ENCODE measurements at places on chromosomes 16 and 17.
A peak's percentile ranks its signal among the peaks of the same experiment; 100 is the strongest.

- DNase-seq: no peak
Observed at GRCh38 chr17:35900280-35900679, 20.1 kb upstream of the CCL5 start.

DNA sequence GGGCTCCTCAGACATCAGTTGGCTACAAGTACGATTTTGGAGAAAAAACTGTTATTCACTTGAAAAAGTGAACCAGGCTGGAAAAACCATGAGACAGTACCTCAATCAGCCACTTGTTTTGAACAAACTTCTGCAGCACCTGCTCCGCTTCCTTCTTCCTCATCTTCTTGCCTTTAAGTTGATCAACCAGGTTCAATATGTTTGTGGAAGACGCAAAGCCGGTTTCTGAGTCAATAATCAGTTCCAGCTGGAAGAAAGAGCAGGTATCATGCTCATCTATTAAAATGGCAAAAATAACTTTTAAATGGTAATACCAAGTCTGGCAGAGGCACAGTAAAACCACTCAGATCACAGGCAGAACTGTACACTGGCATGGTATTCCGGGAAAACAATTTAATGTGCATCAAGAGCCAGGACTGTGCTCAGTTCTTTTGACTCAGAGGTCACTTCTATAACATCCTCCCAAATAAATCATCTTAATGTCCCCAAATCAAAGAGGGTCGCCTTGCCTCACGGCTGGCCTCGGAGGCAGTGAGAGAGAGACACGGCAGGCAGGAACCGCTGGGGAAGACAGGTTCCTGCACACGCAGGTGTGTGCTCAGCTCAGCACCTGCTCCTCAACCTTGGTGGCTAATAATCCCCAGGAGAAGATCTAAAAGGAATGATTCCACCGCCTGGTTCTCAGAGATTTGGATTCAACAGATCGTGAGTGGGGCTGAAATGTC lies 29.7 kb downstream of the KDM8 start:
- DNase-seq: no peak

GRCh38 chr17:44272954-44273353 lies 5.0 kb upstream of the SLC4A1 start:
- no peak for DNase-seq

- DNase-seq: no peak
Observed at GRCh38 chr16:85259115-85259831, 147.0 kb upstream of the CIBAR2 start.

GRCh38 chr17:29347831-29348629 lies 42.1 kb upstream of the TAOK1 start:
- peak; percentile 12 for DNase-seq

DNA sequence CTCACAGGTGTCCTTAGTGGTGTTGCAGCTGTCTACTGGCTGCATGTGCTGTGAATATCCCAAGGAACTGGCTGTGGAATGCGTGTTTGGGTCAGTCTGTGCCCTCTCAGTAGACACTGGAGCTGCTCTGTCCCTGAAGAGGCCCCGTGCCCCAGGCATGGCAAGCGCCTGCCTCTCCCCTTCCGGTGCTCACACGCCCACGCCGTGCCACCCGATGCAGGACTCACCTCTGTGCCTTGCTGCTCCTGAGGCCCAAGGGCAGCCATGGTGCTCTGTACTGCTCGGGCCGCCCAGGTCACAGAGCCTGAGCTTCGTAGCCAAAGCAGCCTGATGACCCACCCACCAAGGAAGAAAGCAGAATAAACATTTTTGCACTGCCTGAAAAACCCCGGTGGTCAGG lies 10.0 kb downstream of the RGS11 start:
- no peak for DNase-seq

DNA sequence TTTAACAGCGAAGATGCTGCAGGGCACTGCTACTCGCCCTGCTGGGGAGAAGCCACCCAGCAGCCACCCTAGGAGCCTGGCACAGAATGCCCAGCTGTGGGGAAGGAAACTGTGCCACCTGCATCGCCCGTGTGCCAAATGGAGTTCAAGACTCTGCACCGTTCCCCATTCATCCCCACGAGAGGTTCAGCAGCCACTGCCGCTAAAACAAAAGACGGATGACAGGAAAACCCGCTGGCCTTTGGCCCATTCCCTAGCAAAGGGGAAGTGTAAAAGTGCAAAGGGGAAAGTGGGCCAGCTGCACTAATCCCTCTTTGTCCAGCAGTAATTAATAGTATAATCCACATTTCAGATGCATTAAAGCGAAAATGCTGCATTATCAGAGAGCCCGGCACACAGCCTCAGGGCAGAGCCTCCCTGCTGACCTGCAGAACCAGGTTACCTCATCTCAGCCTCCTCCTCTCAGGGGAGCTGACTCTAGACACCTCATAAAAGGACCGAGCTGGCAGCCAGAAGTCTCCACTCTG lies 37.7 kb downstream of the ZFHX3 start:
- DNase-seq: no peak

GRCh38 chr16:87153326-87153725 lies 163.9 kb downstream of the C16orf95 start:
- no peak for DNase-seq

DNA sequence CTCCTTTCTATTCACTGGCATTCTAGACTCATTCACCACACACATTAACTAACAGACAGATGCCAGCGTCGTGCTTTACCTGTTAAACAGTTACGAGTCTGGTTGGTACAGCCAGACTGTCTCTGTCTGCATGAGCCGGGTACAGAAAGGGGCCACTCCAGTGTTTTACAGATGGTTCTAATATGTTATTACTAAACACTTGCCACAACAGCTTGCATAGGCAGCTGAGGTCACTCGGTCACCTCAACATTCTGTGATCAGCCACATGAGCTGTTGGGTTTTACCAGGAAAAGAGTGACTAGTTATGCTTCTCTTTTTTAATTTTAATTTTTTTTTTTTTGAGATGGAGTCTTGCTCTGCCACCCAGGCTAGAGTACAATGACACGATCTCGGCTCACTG lies 25.2 kb downstream of the CD300A start:
- DNase-seq: no peak

GRCh38 chr16:29688172-29688571 lies 9.2 kb downstream of the QPRT start:
- DNase-seq: peak; percentile 14

GRCh38 chr17:2239882-2240430 lies 63.6 kb downstream of the SMG6 start:
- no peak for DNase-seq

- DNase-seq: no peak
Observed at GRCh38 chr17:47714773-47715396, 18.2 kb upstream of the TBX21 start.

DNA sequence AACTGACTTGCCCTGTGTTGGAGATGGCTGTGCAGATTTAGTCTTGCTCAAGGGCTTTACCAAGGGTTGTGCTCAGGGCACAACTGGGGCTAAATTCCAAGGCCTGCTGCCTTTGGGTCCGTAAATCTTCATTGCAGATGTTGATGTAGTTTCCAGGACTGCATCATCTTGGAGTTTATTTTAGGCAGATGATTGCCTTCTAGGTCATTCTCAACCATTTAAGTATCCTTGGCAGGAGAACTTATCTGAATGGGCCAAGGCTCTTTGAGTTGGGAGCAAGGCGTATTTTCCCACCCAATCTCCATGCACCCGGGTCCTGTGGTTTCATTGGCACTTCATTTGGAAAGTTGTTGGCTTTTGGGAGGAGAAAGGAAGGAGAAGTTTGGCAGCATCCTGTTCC lies 200.3 kb downstream of the MSI2 start:
- no peak for DNase-seq

- peak; percentile 21 for DNase-seq
Observed at GRCh38 chr16:10558746-10559641, 21.4 kb downstream of the EMP2 start.

GRCh38 chr16:78179666-78180065 lies 80.2 kb downstream of the WWOX start:
- no peak for DNase-seq

- no peak for DNase-seq
Observed at GRCh38 chr16:4091240-4092012, 24.8 kb downstream of the ADCY9 start.

- no peak for DNase-seq
Observed at GRCh38 chr16:86594721-86595120, 16.4 kb downstream of the FOXL1 start.

DNA sequence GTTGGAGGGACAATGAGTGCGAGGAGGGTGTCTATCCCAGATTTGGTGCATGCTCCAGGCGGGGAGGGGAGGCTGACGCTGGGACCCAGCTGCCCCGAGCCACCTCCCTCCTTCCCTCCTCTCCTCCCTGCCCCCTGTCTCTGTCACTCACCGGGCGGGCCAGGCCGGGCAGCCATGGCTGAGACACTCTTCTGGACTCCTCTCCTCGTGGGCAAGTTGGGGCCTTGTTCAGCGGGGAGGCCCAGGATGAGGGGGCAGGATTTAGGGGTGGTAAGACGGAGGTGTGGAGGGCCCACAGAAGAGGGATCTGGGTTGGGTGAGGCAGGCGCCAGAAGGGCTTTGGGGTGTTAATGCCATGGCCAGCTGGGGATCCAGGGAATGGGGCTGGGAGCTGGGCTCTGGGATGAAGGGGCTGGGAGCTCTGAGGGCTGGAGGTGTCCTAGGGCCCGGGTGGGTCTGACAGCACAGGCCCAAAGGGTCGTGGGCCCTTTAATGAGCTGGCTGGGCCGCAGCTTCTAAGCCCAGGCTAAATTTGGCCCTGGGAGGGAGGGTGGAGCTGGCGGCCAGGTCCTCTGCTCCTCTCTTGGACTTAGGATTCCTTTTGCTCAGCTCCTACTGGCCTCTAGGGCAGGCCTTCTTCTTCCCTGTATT lies at the start of gene SGCA:
Gene SGCA, plus strand, starts transcription at position 139 of the 651 bp plus-strand sequence. Its CDS starts 36 bp downstream, at position 175.
- DNase-seq: no peak

GRCh38 chr17:2137342-2138098 lies 82.6 kb downstream of the HIC1 start:
- peak; percentile 86 for DNase-seq

- no peak for DNase-seq
Observed at GRCh38 chr17:49766918-49767530, 3.1 kb upstream of the FAM117A start.

GRCh38 chr17:29760279-29761039 lies 137.7 kb upstream of the CORO6 start:
- peak; percentile 22 for DNase-seq

DNA sequence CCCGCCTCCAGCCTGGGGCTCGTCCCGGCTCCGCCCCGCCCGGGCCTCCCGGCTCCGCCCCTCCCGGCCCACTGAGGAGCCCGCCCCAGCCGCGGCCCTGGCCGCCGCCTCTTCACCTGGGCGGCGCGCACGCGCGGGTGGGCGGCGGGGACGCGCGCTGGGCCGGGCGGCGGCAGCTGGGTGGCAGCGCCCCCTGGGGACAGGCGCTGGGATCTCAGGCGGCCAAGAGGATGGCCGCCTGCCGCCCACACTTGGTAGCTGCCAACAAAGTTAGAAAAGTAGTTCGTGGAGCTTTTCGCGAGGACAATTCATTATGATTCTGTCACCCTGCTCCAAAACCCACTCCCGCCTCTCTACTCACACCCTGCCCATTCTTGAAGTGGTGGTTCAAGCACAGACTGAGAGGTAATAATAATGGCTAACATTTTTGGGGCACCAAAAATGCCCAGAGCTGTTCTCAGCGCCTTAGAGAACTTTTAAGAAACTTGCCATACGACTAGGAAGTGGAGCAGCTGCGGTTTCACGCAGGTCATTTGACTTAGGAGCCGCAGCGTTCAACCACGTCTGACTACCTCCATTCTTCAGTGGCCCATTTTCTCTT lies 340 bp upstream of the MYO1D start:
- peak; percentile 86 for DNase-seq

GRCh38 chr17:49955157-49955556 lies 13.8 kb upstream of the DLX4 start:
- no peak for DNase-seq

DNA sequence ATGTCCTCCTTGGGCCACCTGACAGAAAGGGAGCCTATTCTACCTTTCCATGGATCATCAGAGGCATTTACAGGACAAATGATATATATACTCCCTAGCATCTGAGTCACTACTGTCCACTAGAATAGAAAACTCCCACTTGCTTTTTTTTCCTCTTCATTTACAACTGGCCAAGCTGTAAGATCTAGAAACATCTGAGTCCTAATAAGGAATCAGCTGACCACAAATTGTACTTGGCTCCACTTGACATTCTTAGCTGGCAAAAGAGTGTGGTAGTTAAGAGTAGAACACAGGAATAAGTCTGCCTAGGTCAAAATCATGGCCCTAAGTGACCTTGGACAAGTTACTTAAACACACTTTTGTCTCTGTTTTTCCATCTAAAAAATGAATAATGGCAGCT lies 5.2 kb downstream of the RUSF1 start:
- DNase-seq: no peak

GRCh38 chr16:69613378-69614154 lies 47.8 kb downstream of the NFAT5 start:
- DNase-seq: no peak

GRCh38 chr16:85986931-85987749 lies 88.2 kb downstream of the IRF8 start:
- DNase-seq: peak; percentile 12

DNA sequence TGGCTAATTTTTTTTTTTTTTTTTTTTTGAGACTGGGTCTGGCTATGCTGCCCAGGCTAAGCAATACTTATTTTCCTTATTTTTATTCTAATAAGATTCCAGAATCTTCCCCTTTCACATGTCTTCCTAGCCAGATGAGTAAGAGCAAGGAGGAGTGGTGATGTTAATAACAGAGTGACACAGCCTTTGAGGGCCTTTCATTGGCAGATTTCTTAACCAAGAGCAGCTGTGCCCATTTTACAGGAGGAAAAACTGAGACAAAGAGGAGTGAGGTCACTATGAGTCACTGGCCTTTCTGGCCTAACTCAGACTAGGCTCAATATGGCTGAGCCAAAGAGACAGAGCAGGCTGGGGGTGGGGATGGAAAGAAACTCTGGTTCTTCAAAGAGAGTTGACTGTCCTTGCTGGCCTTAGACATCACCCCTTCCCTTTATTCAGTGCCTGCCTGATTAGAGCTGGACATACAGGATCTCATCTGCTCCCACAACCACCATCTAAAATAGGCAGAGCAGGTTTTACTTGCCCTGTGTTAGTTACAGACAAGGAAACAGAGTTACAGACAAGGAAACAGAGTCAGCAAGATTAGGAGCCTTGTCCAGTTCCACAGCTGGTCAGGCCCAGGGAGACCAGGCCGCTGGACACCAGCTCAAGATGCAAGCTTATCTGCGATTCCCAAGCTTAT lies 50.0 kb upstream of the TOB1 start:
- no peak for DNase-seq

DNA sequence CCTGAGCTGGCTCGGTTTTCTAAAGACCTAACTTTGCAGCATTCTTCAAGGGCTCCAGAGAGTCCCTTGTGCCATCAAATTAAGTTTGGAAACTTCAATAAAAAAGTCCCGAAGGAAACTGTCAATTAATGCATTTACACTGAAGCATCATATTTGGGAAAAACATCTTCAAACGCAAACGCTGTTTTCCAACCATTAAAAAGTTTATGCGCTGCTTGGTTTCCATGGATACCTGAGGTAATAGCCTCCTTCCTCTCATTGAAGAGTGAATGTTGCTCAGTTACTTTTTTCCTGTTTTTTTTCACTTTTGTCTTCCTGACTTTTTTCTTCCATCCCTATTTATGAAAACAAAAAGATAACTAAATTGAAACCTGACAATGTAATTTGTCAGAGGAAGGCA lies 399.1 kb downstream of the MAF start:
- no peak for DNase-seq

GRCh38 chr16:80791411-80791810 lies 13.0 kb downstream of the CDYL2 start:
- DNase-seq: no peak

Data from ELF-1 (cell line).